Activated CD4-positive, alpha-beta T cell treated with anti-CD3 and anti-CD28 coated beads, Interleukin-2, amount 50 U/mL, for 48 hours (primary cell): ENCODE measurements at places on chromosomes 16 and 17.

DNA sequence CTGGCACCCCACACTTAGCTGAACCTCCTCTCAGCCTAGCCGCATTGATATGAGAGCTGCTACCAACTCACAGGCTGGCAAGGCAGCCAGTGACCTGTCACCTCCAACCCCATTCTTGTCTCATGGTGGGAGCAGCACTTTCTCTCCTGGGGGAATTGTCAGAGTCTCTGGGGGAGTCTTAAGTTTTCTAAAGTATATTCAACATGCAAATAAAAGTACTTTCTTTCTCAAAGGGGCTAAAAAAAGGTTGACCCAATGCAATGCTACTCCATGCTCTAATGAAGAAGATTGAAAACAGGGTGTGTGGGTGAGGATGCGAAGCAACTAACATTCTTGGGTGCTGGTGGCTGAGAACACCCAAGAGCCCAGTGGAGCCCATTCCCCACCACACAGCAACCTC is 53.1 kb upstream of the SREBF1 start:
- DNase-seq: no peak

DNA sequence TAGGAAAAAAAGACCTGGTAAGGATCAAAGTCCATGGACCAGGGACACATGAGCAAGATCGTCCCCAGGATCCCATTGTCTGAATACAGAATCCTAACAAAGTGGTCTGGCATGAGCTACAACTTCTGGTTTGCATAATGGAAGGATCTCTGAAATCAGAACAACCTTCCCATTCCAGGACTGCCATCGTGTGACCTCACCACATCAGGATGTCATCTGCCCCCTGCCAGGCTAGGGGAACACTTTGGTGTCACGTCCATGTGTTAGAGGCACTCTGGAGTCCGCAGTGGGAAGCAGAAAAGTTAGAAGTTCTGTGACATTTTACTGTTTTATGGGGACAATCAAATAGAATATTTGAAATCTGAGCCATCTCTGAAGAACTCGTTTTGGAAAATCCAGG is 160.7 kb downstream of the RGS9 start:
- no peak for DNase-seq

- DNase-seq: no peak
These were observed 16.3 kb downstream of the PRPSAP1 start for GRCh38 chr17:76337413-76337777.

GRCh38 chr17:43719578-43719977 is 39.0 kb downstream of the SOST start:
- DNase-seq: no peak

GRCh38 chr17:43445009-43445589 is 38.7 kb upstream of the DHX8 start:
- no peak for DNase-seq
